ENCODE measurements at places on chromosomes 7 and 10. TPM values are rescaled to one million over a fixed set of nuclear protein-coding genes. Genes with fewer than 3 reads are reported as not detected.

ARL4A gene
- total RNA-seq = 37.0 TPM

TCF7L2 gene
- 2.9 TPM for total RNA-seq

DNA sequence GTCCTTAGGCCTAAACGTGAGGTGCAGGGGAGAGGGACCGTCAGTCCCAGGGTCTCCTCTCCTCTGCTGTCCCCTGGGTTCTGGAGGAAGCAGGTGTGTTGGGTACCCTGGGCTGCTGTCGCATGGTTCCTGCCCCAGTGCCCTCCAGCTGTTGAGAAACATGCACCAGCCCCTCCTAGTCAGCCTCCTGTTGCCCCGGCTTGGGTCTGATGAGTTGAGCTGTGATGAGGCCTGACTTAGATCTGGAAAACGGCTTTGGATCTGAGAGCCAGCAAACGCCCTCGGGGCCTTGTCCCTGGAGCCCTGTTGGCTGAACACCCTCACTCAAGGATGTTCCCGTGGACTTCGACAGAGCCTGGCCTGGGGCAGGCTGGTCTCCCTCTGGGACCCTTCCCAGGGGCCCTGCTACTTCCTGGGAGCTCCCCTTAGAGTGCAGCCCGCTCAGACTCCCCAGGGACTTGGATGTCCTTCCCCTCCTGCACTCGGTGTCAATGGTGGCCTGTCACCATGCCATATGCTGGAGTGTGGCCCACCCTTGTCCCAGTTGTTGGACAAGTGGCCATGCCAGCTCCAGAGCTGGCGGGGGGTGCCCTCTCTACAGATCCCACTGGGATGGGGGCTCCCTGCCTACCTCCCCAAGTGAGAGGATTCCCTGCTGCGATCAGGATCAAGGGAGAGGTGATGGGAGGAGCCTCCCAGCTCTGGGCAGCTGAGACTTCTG, 12.3 kb downstream of the ZNF316 start:
- DNase-seq = no peak

GRCh38 chr7:71868797-71869196, 543.3 kb downstream of the CALN1 start:
- peak; percentile 10 for DNase-seq

DNA sequence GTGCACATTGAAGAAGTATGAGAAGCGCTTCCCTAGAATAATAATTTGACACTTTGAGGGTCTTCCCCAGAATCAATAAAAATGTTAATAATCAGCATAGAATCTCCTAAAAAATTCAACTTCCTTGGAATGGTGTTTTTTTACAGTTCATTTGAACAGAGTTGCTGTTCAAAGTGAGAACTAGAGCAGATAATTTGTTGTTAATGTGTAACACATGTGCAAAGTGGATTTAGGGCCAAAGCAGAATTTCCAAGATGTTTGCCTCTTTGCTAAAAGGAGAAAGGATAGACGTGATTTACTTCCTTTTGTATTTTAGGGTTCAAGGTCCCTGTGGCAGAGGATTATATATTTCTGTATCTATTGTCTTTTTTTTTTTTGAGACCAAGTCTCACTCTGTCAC, 73.8 kb downstream of the ZNF277 start:
- DNase-seq = no peak

All from LHCN-M2 (cell line).